NCI-H1105 (cell line): ENCODE measurements at places on chromosomes 5 and 9.

GRCh38 chr9:68780720-68781119, 75.7 kb downstream of the PIP5K1B start:
- no peak for DNase-seq

GRCh38 chr5:123163225-123163876, 74.3 kb downstream of the PRDM6 start:
- DNase-seq = no peak

DNA sequence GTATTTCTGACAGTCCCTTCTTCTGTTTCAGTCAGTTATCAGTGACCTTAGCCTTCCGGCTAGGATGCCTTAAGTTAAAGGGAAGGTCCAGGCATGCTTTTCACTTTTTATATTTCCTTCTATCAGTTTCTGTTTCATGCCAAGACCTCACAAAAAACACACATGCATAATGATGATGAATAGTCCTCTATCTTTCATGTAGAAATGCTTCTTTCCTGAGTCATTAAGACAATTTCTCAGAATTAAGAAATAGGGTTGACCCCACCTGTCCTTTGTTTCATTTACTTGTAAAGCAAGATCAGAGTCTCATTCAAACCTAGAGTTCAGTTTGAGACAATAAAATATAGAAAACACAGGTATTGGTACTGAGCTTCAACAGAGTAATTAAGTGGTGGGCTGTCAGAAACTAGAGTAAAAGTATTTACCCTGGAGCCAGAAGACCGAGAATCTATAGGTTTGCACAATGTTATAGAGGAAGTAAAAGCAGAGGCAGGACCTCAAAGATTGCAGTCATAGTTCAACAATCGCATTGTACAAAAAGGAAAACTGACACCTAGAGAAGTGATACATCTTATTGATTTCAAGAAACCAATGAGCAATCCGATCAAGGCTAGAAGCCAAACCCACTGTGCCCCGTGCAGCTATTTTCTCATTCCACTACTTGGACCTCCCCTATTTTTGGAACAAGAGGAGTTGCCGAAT, 118.7 kb upstream of the PUM3 start:
- DNase-seq = no peak

DNA sequence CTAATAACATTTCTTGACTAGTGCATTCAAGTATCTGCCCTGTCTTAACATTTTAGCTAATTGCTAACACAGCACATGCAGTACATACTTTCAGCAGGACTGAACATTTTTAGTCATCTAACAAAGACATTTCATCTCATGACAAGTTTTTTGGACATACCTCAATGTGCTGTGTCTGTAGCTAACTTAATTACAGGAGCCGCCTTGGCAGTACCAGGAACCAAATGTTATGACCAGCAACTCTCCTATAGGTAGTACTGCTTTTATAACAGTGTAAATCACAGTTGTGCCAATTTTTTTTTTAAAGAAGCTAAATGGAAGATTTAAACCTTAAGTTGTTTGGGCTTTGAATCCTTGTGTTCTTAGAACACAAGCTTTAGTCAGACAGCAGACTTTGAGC, 99.4 kb upstream of the SAP30L start:
- DNase-seq = no peak

DNA sequence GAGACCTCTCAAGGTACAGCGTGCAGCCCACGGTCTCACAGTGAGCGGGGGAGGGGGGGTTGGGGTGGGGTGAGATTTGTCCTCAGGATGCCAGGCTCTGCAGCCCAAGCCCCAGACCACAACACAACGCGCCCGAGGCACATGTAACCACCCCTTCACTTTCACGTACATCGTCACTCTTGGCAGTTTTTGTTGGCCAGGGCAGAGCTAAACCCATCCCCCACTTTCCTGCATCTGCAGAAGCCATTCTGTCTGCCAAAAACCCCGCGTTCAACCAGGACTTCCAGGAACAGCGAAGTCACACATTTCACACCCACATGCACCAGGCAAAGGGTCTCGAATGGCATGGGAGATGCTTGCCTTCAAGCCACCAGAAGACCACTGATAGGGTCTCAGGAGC, 9.4 kb upstream of the SMIM23 start:
- DNase-seq = no peak

- DNase-seq = no peak
Measured at GRCh38 chr9:121748727-121749423, 97.4 kb downstream of the DAB2IP start.

DNA sequence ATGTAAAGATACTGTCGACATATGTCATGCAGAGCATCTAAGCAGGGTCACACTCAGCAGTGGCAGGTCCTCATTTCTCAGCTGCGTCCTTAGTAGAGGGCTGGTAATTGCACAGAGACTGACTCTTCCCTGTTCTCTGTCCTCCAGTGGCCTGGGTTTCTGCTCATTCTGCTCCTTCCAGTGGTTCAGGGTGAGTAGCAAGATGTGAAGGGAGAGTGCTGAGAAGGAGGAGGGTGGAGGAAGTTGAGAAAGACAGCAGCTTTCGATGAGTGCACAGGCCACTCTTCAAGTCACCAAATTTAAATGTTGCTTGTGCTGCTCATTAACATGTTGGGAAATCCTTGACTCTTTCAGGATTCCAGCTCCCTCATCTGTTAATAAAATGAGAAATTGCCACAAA, 203.9 kb downstream of the FBXL7 start:
- DNase-seq = no peak
